NCI-H1105 treated with DMSO at 0.1 percent for 48 hours (cell line): ENCODE measurements at places on chromosomes 3 and 15.

GRCh38 chr15:32649342-32649741 is 7.8 kb downstream of the SCG5 start:
- DNase-seq, result no peak

GRCh38 chr15:31387479-31388118 is 61.0 kb downstream of the KLF13 start:
- peak; percentile 86 for DNase-seq

DNA sequence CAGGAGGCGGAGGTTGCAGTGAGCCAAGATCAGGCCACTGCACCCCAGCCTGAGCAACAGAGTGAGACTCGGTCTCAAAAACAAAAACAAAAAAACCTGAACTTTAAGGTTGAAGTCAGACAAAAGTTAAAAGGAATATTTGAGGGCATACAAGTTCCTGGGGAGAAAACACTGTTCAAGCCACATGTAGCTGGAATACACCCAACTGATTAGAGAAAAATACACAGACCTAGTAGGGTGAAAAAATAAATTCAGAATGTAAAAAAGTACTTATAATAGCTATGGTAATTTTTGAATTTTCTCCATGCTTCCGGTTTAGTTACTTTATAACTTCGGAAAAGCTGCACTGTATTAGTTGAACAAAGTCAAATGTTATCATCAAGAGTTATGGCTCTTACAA is 42.6 kb upstream of the SNTN start:
- DNase-seq, result no peak

GRCh38 chr15:49646891-49647290 is 26.0 kb downstream of the DTWD1 start:
- no peak for DNase-seq

- no peak for DNase-seq
Observed at GRCh38 chr3:44966795-44967278, 9.1 kb downstream of the ZDHHC3 start.

DNA sequence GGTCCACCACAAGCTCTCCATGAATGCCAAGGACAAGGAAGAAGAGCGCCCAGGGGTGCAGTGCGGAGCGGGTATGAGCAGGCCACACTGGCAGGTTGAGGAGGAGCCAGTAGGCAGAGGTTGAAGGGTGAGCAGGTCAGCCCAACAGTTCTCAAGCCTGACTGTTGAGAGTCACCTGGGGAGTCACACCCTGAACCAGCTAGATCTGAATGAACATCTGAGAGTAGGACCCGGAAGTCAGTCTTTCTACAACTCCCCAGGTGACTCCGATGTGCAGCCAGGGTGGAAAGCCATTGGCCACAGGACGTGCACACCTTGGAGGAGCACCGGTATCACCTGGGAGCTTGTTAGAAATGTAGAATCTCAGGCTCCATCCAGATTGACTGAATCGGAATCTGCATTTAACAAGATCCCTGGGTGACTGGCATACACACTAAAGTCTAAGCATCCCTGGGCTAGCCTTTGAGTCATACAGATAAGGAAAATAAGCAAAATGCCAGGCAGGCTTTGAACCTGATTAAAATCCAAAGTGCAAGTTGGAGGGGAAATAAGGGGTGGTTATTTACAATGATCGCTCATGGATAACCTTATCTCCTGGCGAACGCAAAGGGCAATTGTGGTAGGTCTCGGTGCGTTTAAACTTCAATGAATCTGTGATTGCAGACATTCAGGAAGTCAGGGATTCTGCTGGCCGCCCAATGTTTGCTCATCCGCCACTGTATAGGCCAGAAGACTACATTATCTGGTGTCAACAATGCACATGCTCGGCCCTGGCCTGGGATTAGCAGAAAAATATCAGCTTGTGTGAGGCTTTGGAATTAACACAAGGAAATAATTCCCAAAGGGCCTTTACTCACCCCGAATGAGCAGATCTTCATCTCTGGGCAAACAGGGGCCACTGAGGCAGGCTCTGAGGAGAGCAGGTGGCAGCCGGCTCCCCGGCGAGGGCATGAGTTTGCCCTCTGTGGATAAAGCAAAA is 11.7 kb upstream of the LYZL4 start:
- no peak for DNase-seq

- DNase-seq, result no peak
Observed at GRCh38 chr3:119257654-119258410, 17.2 kb upstream of the B4GALT4 start.

GRCh38 chr3:80190051-80190450 is 422.3 kb upstream of the ROBO1 start:
- DNase-seq, result no peak

DNA sequence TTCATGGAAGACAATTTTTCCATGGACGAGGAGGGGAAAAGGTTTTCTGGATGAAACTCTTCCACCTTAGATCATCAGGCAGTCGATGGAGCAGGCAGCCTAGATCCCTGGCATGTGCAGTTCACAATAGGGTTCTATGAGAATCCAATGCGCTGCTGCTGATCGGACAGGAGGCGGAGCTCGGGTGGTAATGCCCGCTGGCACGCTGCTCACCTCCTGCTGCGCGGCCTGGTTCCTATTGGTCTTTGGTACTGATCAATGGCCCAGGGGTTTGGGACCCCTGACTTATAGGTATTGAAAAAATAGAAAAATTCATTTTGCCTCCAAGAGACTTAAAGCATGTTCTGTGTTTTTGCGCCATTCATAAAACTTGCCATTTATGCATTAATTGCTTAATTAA is 793.9 kb upstream of the NR2F2 start:
- DNase-seq, result no peak

DNA sequence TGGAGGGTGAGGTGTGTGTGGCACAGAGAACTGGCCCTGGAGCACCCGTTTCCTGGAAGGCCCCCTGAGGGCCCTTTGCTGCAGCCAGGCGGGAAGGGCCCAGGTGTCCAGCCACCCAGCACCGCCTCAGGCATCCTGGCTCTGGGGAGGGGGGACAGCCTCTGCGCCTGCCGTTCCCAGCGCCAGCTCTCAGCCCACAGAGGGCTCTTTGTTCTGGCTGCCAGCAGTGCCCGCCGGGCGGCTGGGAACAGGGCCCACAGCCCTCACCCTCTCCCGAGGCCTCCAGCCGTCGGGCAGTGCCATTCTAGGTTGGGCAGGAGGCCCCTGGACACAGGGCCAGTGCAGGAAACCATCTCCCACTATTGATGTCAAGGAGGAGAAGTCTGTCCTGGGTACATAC is 8.3 kb downstream of the SLC38A3 start:
- DNase-seq, result no peak

- DNase-seq, result no peak
Observed at GRCh38 chr3:31777092-31777491, 204.0 kb downstream of the OSBPL10 start.

DNA sequence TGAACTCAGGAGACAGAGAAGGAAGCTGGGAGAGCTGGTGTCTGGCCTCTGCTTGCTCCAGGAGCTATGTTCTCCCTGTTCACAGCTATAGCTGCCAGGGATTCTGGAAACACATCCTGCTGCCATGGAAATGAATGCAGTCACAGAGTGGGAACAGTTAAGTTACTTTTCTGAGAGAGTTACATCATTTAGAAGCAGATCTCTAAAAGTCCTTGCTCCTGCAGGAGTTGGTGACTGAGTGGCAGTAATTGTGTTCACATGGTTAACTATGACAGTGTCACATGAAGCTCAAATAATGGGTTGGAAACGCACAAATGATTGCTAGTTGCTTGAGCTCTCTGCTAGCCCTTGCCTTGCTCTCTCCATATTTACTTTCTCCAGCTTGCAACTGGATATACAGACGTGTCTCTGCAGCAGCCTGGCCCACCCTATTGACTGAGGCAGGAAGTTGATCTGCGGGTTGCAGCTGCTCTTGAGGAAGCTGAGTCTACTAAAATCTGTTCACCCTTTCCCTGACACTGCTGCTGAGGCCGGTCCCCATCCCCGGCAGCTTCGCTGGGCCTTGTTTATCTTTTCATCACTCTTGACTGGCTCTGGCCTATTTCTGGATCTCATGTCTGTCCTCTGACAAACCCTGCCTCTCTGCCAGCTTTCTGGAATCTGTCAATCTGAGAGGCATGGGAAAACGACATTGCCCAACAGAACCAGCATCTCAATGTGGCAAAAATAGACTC is 16.7 kb upstream of the ISLR start:
- no peak for DNase-seq

DNA sequence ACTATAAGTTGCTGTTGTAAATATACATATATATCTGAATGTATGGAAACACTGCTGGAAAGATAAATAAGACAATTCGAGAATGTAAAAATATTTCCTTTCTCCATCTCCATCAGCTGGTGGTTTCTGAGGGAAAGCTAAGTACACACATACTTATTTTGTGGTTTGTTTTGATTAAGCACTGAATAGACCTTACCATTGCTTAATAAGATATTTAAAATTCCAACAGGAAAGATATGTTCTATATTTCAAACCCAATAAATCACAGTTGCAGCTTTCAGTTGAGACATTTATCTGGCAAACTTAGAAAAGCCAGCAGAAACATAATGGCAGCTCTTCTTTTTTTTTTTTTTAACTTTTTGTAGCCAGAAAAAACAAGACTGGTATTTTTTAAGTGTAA is 160.4 kb downstream of the VGLL3 start:
- no peak for DNase-seq

- no peak for DNase-seq
Observed at GRCh38 chr3:42290966-42291714, 25.2 kb upstream of the CCK start.

DNA sequence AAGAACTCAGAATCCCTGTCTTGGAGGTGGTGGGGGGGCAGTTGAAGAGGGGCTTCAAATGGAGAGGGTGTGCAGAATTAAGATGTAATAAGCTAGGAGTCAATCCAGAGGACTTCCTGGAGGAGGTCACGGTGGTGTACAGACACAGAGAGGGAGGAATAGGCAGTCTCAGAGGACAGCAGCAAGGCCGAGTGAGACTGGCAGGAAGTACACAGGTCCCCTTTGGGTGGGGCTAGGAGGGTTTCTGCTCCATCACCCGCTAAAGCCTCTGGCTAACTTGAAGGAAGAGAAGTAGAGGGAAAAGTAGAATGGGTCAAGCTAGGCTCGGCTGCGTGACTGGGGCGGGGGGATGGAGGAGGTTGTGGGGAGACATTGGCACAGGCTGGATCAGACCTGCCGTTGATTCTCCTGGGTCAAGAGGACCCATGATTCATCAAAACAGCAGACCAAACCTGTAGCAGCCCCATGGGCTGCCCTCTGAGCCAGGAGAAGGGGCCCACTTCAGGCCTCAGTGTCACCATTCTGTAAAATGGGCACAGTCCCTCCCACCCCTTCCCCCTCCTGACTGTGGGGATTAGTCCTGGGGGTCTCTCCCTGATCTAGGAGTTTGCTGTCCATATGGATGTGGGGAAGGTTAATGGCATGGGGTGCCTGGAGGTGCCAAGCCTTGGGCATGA is 16.9 kb downstream of the CSPG4 start:
- no peak for DNase-seq
